Nephron progenitor cell (in vitro differentiated cells): ENCODE measurements at places on chromosomes 6 and 20.

GRCh38 chr6:105988321-105988720 lies 97.8 kb upstream of the PRDM1 start:
- DNase-seq = no peak

DNA sequence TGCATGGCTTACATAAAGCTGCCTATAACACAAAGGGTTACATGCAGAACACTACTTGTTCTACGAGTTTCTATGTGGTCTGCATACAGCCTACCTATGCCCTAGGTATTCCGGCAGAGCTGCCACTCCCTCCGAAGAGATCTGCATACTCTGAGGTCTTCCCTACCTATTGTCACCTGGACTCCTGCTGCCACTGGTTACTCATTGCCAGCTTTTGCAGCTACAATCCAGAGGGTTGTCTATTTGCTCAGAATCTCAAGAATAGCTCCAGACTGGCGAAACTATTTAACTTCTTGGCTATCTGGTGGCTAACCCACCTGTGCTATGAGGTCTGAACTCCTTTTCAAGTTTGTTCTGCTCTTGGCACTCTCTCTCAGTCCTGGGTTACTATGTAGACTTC lies 323.3 kb downstream of the BMP2 start:
- DNase-seq = no peak

GRCh38 chr6:160667639-160668481 lies 3.8 kb upstream of the LPA start:
- DNase-seq = peak; percentile 41

DNA sequence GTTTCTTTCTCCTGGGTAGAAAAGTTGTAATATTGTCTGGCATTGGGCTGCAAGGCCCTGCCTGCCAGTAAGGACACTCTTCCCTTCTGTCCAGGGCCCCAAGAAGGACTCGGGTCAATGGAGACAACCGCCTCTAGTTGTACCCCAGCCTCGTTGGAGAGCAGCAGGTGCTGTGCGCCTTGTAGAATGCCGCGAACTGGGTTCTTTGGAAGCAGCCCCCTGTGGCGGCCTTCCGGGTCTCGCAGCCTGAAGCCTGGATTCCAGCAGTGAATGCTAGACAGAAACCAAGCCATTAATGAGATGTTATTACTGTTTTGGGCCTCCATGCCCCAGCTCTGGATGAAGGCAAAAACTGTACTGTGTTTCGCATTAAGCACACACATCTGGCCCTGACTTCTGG lies 37.0 kb downstream of the PLCG1 start:
- DNase-seq = no peak

- DNase-seq = no peak
Measured at GRCh38 chr6:48973491-48973890, 489.6 kb downstream of the MMUT start.

DNA sequence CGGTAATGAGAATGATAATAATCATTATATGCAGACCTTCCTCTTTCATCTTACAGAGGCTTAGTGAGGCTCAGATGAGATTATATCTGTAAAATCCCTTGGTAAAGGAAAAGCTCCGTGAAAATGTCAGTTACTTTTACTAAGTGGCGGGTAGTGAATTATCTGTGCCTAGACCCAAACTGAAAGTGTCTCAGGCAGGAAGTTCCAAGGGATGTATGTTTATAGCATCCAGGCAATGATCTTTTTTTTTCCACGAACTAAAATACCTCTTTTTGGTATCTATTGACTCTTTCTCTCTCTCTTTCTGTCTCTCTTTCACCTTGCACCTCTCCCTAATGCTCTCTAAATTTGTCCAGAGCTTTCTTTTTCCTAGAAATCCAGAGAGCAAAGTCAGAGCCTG lies 5.0 kb downstream of the TCF21 start:
- DNase-seq = no peak

GRCh38 chr20:63079971-63080370 lies 73.2 kb upstream of the BHLHE23 start:
- DNase-seq = no peak

- no peak for DNase-seq
Measured at GRCh38 chr20:51127713-51128112, 104.8 kb upstream of the KCNG1 start.

GRCh38 chr6:144365271-144365670 lies 80.1 kb downstream of the UTRN start:
- DNase-seq = no peak

GRCh38 chr20:36349384-36350170 lies 43.4 kb downstream of the DLGAP4 start:
- no peak for DNase-seq

DNA sequence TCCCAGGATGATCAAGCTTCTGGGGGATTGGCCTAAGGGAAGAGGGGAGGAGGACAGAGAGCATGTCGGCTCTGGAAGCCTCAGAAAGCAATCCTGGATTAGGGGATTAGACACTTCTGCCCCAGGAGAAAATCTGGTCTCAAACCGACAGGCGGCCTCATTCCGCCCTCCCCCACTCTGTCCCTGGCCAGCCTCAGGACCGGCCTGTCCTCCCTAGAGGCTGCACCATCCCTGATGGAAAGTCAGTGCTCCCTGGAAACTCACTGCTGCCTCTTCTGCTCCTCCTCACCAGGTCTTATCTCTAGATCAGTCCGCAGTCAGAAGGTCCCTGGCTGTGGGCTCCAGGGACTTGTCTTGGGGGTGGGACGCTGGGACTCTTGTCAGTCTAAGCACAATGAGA lies 905 bp upstream of the SLC12A5 start:
- no peak for DNase-seq

- DNase-seq = no peak
Measured at GRCh38 chr6:80234401-80234800, 127.9 kb downstream of the BCKDHB start.

DNA sequence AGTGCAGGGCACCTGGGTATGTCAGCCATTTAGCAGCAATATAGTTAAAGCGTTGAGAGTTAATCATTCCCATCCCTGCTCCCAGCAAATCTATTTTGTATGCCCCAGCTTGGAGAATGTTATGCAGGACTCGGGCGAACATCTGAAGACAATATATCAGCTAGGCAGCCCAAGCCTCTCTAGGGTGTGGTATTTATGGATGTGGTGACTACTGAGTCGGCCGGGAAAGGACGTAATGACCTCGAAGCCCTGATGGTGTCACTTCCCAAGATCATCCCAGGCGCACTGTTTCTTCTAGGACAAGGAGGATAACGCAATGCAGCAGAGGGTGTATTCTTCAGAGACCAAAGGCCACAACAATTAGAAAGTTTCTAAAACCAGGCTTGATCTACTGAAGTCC lies 63.6 kb upstream of the FAM184A start:
- DNase-seq = no peak

- DNase-seq = peak; percentile 70
Measured at GRCh38 chr20:48679599-48679998, 148.2 kb downstream of the PREX1 start.

DNA sequence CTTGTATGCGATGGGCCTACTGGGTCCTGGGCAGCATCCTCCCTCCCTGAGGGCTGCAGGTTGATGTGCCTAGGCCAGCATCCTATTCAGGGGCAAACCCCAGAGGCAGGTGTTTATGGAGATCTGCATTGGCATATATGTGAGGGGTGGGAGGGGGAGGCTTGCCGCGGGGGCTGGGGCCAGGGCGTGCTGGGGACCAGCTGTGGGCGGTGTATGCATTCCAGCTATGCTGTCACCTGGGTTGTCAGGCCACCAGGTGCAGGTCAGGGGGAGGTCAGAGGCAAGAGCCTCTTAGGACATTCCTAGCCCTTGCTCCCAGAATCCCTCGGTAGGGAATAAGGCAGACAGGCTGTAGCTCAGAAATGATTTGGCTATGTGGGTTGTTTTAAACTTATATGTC lies 11.9 kb downstream of the FOXA2 start:
- no peak for DNase-seq

GRCh38 chr6:1627827-1628560 lies 18.3 kb downstream of the FOXC1 start:
- no peak for DNase-seq

GRCh38 chr6:103081876-103082630 lies 1688.5 kb downstream of the GRIK2 start:
- no peak for DNase-seq

DNA sequence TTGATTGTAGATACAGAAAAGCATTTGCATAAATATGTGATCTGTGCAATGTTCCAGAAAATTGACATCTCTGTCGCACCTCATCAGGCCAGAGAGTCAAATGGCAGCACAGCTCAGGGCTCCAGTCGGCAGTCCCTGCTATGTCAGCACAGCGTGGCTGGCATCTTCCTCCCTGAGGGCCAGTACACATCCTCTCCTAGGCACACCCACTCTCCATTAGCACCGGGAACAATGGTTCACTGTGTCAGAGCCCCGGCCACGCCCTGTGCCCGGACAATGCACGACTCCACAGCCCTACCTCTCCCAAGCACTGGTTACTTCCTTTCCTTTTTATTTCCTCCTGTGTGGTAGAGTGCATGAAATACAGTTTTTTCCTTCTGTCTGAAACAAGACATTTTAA lies 114.9 kb downstream of the FOXC1 start:
- no peak for DNase-seq

DNA sequence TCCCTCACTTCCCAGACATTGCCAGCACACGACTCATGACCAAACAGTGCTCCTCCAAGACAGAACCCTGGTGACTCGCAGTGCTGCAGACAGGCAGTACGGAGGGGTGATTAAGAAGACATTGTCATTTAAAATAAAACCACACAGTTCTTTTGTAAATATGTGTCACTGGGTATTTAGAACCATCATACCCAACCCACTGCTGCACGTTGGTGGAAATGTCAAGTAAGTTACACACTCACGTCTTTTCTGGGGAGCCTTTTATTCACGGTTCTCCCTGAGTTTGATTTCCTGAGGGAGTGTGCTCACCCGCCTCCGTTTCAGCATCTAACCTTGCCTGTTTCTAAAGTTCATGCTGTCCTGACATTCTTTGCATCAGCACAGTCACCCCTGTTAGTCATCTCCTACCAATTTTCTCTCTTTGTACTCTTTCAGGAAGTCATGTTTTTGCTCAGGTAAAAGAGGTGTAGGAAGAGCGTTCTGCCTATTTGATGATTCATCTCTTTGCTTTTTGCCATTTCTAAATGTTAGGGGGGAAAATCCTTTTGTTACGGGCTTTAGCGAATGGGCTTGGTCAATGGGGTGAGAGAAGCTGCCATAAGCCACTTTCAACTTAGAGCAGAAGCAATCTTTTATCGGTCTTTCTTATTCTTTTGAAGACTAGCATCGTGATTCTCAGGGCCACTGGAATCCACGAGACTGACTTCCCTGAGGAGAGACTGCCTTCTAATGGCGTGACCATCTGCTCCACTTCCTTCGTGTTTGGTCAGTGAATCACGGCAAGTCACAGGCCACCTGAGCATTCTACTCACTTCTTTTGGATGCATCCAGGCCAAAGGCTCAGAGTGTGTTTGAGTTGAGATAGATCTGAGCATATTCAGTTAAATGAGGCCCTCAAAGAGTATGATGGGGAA lies 512.8 kb upstream of the JARID2 start:
- DNase-seq = no peak

DNA sequence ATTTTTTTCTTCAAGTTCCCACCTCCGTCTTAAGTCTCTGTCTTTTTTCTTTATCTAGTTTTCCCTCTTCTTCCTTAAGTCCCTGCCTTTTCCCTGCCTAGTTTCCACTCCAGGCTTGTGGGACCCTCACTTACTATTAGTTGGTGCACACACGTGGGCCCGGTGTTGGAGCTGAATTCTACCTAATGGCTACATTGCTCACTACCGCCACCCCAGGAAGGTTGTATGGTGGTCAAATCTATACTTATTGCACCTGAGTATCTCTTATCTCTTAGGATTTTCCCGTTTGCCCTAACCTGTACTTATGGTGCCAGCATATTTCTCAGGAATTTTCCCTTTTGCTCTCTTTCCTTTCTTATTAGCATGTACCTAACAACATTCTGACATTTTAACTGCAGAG lies 692.8 kb downstream of the EPM2A start:
- no peak for DNase-seq
